ENCODE measurements at places on chromosomes 5 and 9. TPM values are rescaled to one million over a fixed set of nuclear protein-coding genes. Genes with fewer than 3 reads are reported as not detected.

DNA sequence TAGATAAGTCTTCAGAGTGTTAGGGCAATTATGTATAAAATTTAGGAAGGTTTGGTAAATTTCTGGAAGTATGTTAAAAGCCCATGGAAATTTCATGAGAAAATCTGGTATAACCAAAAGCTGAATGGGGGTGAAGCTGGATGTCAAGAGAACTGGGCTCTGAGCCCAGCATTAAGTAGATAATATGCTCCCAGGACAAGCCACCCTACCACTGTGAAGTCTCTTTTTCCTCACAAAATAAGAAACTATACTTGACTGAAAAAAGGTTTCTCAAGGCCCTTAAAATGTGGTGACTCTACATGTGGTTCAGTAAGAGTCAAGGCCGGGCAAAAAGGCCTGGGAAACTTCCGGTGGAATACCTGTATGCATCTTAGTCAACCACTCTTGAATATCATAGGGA lies 310.3 kb downstream of the EBF1 start:
- H3K36me3 ChIP-seq = no peaks in the 10 kb centered on the region
- H3K27ac ChIP-seq = no peak overlapping the region
- H3K4me3 ChIP-seq = no peak overlapping the region
- DNase-seq = no peak

DNA sequence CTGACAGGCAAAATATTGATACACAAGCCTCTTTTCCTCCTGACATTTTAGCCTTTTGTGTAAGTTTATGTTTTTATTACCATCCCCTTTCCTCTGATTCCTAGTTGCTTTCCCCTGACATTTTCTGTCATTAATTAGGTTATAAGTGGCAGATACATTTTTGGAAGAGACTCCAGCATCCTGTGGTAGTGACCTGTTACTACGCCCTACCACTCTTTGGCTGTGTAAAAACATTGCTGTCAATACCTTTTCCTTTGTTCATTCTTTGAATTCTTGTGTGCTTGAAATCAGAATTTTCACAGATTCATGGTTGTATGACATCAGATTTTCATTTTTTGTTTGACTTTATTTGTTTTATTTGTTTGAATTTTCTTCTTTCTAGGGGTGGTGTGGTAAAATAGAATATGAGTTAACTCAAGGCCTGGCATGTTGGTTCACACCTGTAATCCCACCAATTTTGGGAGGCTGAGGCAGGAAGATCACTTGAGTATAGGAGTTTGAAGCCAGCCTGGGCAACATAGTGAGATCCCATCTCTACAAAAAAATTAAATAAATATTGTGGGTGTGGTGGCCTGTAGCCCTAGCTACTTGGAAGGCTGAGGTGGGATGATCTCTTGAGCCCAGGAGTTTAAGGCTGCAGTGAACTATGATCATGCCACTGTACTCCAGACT lies 43.4 kb downstream of the UBE2R2 start:
- DNase-seq = no peak
- no peaks in the 10 kb centered on the region for H3K4me1 ChIP-seq
- H3K4me3 ChIP-seq = no peak overlapping the region
- no peaks in the 10 kb centered on the region for H3K27me3 ChIP-seq
- peaks cover 7% of the 10 kb centered on the region for H3K36me3 ChIP-seq
- H3K27ac ChIP-seq = no peak overlapping the region

DNA sequence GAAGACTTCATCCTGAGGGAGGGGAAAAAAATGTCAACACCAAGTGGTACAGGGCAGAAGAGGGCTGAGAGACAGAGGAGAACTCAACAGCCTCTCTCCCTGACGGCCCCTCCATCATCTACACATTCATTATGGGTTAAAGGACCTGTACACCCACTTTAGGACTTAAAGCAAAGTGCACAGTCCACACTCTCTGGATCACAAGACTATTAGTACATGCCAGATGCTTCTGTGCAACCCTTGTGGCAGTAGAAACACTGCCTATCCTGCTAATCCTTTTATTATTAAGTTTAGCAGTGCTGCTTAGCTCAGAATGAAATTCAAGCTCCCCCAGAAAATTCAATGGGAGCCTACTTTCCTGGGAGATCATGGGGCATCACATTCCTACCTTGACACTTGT lies 1.9 kb downstream of the FRMD3 start:
- no peak overlapping the region for H3K4me3 ChIP-seq
- DNase-seq = no peak
- no peak overlapping the region for H3K27ac ChIP-seq

- DNase-seq = no peak
- H3K27ac ChIP-seq = no peak overlapping the region
- no peak overlapping the region for H3K4me3 ChIP-seq
- H3K27me3 ChIP-seq = no peaks in the 10 kb centered on the region
- H3K36me3 ChIP-seq = no peaks in the 10 kb centered on the region
Observed at GRCh38 chr9:16154521-16155078, 601.8 kb downstream of the CCDC171 start.

DNA sequence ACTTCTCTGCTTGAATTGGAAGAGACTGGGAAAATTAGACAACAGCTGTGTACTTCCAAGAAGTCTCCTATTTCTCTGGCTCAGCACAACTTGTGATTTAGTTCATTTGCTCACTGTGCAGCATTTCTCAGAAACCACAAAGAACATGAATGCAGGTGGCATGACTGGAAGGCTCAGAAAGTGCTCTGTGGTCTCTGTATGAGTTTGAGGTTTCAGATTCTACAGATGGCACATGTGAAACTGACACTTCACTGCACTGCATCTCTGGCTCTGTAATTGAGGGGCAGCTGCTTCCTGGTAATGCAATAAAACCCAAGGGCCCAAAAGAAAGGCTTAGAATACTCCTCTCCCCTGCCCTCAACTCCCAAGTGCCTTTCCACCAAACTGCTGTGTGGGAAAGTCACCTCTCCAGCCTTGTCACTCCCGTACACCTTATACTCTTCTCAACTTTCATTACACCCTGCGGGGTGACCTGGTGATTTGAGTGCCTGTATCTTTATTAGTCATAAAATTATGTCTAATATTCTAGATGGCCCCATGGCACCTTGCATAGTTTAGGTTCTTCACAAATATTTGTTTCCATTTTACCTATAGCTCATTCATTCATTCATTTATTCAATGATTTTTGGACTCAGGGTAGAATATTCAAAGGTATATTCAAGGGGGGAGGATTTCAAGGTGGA lies 82.5 kb downstream of the ESM1 start:
- H3K4me1 ChIP-seq = no peaks in the 10 kb centered on the region
- no peaks in the 10 kb centered on the region for H3K36me3 ChIP-seq
- H3K27me3 ChIP-seq = no peaks in the 10 kb centered on the region

DNA sequence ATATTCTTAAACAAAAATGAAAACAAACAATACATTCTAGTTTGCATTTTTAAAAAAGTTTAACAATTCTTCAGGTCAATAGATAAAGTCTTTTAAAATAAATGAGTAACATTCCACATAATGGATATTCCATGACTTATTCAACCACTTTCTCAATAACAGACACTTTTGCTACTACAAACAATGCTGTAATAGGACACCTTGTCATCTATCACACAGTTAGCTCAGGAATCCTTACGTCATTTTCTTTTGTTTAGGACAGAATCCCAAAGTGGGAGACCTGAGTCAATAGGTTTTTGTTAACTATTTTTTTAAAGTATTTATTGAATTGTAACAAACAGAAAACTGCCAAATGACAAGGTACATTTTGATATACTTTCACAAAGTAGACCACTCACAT lies 72.5 kb downstream of the CEP120 start:
- no peak for DNase-seq
- H3K27me3 ChIP-seq = no peaks in the 10 kb centered on the region
- no peak overlapping the region for H3K27ac ChIP-seq
- H3K4me3 ChIP-seq = no peak overlapping the region
- H3K36me3 ChIP-seq = peaks cover 18% of the 10 kb centered on the region

DNA sequence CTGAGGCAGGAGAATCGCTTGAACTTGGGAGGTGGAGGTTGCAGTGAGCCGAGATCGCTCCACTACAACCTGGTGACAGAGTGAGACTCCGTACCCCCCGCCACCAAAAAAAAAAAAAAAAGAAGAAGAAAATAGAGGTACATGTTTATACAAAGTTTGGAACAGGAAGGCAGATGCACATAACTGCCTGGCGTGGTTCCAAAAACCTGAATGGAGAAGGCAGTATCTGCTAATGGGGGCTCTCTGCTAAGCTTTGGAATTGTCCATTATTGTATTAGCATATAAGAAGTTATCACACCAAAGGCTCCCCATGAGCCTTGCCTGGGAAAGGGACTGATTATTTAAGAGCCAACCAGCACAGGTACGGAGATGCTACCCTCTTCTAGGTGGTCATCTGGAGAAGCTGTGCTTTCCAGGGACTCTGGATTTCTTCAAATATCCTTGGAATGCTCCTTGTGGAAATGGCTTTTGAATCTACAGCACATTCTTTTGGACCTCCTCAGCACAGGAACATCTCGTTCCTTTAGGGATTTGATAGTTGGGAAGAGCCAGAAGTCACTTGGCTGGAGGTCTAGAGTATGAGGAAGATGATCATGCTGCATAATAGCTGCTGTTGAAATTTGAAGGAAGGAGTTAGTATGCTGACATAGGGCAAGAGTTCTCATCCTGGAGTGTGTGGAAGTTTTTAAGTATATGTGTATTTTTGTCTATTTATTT lies 42.5 kb upstream of the ABCA1 start:
- H3K27me3 ChIP-seq = no peaks in the 10 kb centered on the region
- H3K4me3 ChIP-seq = no peak overlapping the region
- no peaks in the 10 kb centered on the region for H3K36me3 ChIP-seq
- peaks cover 9% of the 10 kb centered on the region for H3K4me1 ChIP-seq
- H3K27ac ChIP-seq = no peak overlapping the region
- DNase-seq = no peak

DNA sequence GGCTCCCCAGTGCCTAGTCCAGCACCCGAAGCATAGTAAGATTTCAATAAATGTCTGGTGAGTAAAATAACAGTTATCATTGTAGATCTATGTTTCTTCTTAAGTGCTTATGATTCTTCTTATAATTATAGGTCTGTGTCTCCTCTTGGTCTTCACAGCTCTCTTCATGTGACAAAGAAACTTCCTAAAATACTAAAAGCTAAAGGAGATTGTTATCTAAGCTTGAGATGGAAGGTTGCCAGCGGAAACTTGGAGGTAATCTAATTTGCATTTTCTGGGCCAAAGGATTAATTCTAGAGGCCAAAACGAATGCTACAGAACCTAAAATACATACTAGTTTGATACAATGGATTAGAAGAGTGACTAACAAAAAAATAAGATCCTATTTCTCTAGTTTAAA lies 13.6 kb upstream of the ARHGAP26 start:
- no peaks in the 10 kb centered on the region for H3K4me1 ChIP-seq
- H3K27me3 ChIP-seq = no peaks in the 10 kb centered on the region
- H3K27ac ChIP-seq = no peak overlapping the region
- DNase-seq = no peak

- H3K4me3 ChIP-seq = no peak overlapping the region
- no peaks in the 10 kb centered on the region for H3K27me3 ChIP-seq
- H3K36me3 ChIP-seq = no peaks in the 10 kb centered on the region
- H3K27ac ChIP-seq = no peak overlapping the region
Observed at GRCh38 chr5:2929779-2930178, 178.3 kb upstream of the IRX2 start.

DNA sequence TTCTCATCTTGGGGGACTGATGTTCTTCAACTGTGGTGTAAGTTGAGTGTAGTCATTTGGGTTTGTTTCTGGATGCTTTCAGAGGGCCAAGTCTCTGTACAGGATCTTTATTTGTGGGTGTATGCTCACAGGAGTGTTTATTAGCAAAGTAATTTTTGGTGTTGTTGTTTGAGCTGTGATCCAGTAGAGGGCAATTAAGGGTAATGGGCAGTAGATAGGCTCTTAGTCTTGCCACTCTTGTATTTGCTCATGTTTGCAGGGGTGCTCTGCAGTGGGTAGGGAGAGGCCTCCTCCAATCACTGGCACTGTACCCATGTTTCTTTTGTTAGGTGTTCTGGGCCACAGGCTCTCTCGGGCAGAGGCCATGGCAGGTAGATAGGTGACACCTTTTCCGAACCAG lies 45.9 kb upstream of the ITGA2 start:
- H3K27me3 ChIP-seq = peaks cover 4% of the 10 kb centered on the region
- no peak for DNase-seq
- no peaks in the 10 kb centered on the region for H3K4me1 ChIP-seq
- H3K36me3 ChIP-seq = no peaks in the 10 kb centered on the region

GRCh38 chr5:33379757-33380156 lies 61.0 kb upstream of the TARS1 start:
- no peaks in the 10 kb centered on the region for H3K36me3 ChIP-seq
- H3K4me3 ChIP-seq = no peak overlapping the region
- no peaks in the 10 kb centered on the region for H3K4me1 ChIP-seq

DNA sequence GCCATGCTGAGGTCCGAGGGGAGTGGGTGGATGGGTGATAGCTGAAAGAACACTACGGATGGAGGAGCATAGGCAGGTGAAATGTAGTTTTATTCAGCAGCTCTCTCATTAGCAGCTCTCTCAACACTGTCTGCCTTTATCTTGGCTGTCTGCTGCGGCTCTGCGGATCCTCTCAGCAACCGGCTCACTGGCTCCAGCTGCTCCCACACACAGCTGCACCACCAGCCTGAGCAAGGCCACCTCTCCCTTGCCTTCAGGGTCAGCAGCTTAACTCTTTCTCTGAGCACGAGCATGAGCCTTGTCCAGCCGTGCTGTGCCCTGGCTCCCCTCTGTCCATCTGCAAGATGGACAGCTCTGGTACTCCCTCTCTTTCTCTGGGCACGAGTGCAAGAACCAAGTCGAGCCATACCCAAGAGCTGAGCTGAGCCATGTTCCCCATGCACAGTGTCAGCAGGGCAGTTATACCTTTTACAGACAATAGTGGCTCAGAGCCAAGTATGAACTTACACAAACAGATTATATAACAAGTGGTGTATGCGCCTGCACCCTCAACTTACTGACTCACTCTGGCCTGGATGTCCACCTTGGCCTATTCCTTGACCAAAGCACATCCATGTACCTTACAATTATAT lies 108.5 kb downstream of the MACIR start:
- no peaks in the 10 kb centered on the region for H3K27me3 ChIP-seq
- no peak overlapping the region for H3K27ac ChIP-seq
- no peaks in the 10 kb centered on the region for H3K4me1 ChIP-seq
- no peak for DNase-seq

GRCh38 chr9:34047864-34048726 lies 592 bp downstream of the UBAP2 start:
- peaks cover 15% of the 10 kb centered on the region for H3K4me1 ChIP-seq
- peak; percentile 84 for DNase-seq

DNA sequence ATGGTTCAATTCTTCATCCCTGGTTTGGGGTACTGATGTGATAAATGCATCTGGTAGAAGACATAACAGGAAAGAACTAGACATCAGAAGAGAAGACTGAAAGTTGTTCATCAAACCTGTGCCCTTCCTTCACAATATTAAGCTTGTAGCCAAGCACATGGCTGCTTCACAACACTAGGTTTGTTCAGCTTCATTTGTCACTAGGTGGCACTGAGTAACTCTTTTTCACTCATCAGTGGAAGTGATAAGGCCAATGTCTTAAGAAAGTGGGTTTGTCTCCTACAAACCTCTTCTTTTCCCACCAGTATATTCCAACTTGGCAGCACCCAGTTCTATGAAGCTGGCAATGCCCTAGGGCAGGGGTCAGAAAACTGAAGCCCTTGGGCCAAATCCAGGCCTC lies 26.9 kb downstream of the ZNF484 start:
- H3K27ac ChIP-seq = no peak overlapping the region
- no peak for DNase-seq
- H3K4me1 ChIP-seq = no peaks in the 10 kb centered on the region
- peaks cover 38% of the 10 kb centered on the region for H3K36me3 ChIP-seq
- no peak overlapping the region for H3K4me3 ChIP-seq

Gene FYB1
- total RNA-seq = 22.5 TPM

Gene AIF1L
- total RNA-seq = 1.7 TPM

Gene CNTRL
- 20.5 TPM for total RNA-seq

Gene FUT7
- total RNA-seq = not detected

Gene FAXDC2
- 13.1 TPM for total RNA-seq

Gene SPATA31D4
- not detected for total RNA-seq

Gene OLFML2A
- total RNA-seq = 0.16 TPM

Gene ENC1
- 2.5 TPM for total RNA-seq

Gene HTR4
- not detected for total RNA-seq
